ENCODE measurements at places on chromosomes 6 and 20.

GRCh38 chr6:137121401-137121997, 51.9 kb downstream of the IL22RA2 start:
- DNase-seq: no peak

- DNase-seq: no peak
These were observed 554 bp upstream of the LAMA4 start for GRCh38 chr6:112254921-112255320.

- no peak for DNase-seq
These were observed 75.4 kb upstream of the LAMA2 start for GRCh38 chr6:128807577-128807976.

DNA sequence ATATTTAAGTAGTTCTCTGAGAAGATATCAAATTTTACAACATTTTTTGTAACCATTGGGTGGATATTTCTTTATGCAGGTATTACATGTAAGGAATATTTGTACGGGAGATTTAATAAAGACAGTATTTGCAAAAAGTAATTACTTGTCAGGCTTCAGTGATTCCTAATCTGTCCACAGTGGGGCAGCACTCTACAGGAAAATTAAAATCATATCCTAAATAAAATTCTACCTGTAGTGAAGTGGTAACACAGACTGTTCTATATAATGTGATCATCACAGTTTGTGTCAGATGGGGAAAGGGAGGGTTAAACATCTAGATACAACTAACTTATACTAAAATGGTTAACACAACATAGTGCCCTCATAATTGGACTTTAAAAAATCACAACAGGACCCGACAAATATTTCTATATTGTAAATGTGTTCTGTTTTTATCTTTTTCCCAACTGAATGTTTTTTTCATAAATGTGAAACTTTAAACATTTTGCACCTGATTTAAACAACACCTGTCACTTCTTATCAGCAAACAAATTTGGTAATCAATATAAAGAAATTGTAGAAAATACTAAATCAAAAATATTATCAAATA, 145.6 kb upstream of the MANEA start:
- DNase-seq: no peak

DNA sequence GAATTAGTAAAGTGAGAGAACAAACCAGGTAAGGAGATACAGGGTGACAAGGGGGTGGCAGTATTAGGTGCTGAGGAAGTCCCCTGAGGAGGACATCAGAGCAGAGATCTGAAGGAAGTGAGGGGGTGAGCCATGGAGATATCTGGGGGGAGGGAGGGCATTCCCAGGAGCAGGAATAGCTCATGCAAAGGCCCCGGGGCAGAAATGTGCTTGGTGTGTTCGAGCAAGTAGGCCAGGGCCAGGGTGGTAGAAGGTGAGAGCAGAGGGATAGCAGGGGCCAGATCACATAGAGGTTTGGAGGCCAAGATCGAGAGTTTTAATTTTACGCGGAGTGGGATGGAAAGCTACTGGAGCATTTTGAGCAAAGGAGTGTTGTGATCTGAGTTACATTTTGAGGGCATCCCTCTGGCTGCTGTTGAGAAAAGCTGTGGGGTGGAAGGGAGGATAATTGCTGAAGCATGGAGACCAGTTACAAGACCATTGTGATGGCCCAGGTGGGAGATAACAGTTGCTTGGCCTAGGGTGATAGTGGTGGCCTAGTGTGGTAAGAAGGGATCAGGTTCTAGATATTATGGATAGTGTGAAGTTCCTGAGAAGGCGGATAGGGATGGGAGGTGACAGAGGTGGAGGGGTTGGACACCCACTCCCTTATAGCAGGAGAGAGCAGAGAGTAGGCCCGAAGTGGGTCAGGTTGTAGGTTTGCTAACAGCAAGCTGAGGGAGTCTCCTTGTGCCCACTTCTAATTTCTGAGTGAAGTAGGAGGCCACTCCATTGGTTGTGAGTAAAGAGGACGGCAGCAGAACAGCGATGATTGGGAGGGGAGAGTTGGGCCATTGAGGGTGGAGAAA, 10.2 kb downstream of the ARFGEF2 start:
- DNase-seq: no peak

GRCh38 chr6:91781946-91782345, 1195.1 kb upstream of the MAP3K7 start:
- DNase-seq: no peak

- DNase-seq: no peak
These were observed 425.6 kb downstream of the PLCB1 start for GRCh38 chr20:8557711-8558110.

- no peak for DNase-seq
These were observed 46.2 kb downstream of the TTI1 start for GRCh38 chr20:37986873-37987601.

DNA sequence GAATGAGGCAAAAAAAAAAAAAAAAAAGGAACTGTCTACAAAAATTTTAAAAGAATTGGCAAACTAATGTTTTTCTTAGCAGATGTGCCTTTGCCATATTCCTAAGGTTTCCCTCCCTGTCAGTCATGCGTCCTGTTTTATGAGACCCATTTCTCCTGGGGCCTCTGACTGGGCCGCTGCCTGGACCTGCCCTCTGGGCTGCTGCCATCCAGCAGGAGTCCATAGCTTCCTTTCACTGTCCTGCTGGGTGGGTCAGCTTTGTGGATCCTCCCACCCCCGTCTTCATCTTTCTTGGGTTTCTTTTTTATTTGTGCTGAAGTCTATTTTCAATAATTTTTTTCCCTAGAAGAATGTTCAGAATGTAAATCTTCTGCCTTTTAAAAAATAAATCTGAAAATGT, 110.8 kb upstream of the SCP2D1 start:
- no peak for DNase-seq

- DNase-seq: no peak
These were observed at the start of gene DNAAF9 for GRCh38 chr20:3407040-3407770. Gene DNAAF9 (minus strand): TSS chr20:3407669. CDS start chr20:3407557, 112 bp downstream.

- no peak for DNase-seq
These were observed 16.6 kb upstream of the MAP7 start for GRCh38 chr6:136566851-136567250.

DNA sequence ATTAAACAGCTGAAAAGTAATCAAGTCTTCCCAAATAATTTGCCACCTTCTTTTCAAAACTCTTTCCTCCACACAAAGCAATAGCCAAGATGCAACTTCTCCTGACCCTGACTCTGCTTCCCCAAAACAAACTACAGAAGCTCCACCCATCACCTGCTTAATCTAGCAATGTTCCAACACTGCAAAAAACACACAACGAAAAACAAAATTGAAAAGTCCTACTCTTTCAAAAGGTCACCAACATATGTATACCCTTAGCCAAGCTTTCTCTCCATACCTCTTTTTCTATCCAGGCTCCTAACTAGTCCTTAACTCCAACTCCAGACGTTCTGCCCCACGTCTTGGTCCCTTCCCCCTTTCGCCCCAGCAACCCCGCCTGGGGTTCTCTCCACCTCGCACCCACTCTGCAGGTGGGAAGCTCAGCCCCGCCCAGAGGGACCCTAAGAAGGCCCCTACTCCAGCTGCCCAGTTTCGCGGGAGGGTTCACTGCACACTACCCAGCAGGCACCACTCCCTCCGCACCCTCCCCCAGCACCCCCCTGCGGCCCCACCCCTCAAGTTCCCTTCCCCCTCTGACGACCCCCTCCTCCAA, 717 bp downstream of the CSNK2A1 start:
- DNase-seq: no peak

DNA sequence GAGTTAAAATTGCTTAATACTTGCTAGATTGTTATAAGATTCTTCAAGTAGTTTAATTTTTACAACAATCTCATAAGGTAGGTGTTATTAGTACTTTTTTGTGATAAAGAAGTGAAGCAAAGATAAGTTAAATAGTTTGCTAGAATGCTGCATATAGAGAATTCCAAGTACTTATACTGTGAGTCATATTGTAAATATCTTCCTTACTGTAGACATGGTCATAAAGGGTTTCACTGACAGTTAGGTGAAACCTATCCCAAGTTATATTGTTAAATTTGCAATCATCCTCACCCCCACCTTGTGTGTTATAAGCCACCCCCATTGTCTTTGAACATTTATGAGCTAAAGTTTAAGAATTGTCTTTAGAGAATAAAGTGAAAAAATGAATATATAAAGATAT, 142.0 kb downstream of the FAM83B start:
- DNase-seq: no peak

- DNase-seq: no peak
These were observed 11.0 kb downstream of the KIF16B start for GRCh38 chr20:16562259-16562658.

DNA sequence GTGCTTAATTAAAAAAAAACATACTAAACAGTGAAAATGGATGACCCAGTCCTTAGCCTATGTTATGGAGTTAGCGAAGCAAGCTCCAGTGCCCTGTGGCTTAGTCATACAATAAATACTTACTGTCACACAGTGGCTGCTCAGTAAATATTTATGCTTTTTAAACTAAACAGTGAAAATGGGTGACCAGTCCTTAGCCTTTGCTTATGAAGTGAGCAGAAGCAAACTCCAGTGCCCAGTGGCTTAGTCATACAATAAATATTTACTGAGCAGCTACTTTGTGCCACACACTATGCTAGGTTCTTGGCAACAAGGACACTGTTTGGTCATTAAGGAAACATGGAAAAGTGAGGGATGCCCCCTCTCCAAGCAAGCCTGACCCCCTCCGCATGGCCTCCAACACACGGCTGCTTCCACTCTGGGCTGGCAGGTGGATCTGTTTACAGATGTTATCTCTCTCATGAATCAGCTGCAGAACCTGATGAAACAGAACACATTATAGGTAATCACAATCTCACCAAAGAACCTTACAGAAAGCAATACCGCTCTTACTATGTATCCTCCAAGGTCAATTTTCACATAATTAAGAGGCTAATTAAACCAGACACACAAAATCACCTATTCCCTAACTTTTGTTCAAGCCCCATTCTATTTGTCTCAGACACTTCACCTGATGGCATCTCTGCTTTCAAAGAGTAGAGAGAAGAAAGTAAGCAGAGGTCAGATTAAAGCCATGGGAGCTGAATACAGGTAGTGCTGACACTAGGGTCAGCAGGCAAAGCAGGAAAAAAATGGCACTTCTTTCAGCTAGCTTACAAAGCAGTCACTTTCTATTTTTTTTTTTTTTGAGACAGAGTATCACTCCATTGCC, 27.3 kb downstream of the CDK5RAP1 start:
- DNase-seq: no peak

DNA sequence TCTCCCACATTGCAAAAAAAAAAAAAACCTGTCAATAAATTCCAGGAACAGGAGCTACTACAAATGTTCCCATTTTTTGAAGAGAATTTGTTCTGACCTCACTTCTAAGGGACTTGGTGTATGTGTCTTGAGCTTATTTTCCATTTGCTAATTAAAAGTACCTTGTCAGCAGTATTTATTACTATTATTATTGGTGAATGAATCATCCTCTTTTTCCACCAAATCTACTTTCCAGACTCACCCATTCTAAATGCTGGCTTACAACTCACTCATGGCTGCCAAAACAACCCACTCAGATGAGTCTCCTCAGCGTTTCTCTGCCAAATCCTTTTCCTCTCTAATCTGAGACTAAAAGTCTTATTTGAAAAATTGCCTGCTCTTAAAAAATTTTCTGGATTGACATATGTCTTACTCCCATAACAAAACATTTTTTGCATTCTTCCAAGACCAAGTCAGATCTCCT, 33.2 kb upstream of the TASP1 start:
- no peak for DNase-seq

- no peak for DNase-seq
These were observed 27.2 kb downstream of the VEGFA start for GRCh38 chr6:43796903-43797890.

DNA sequence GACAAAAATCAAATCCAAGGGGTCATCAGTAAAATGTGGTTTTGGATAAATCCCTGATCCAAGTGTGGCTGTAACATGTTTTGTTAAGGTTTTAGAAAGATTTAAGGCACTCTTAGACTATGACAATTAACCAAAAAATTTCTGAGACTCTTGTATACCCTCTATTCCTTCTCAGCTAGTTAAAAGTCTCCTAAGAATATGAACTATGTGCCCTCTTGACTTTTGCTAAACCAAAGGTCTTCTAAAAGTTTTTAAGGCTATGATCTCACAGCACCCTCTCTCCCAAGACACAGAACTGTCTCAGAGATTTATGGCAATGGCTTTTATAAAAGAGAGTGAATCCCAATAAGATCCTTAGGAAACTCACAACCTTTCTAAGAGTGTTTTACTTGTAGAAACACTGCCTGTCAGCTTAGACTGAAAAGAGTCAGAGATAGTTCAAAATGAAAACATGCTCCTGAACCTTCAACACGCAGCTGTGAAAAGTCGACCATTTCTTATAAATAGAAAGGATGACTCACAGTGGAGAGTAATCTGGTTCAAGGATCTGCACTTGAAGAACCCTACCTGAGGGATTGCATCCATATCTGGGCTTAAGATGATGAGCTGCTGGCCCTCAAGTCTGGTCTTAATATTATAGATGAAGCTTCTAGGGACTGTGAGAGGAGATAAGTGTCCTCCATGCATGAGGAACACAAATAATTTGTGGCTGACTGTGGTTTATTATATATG, 388.4 kb upstream of the GJE1 start:
- no peak for DNase-seq

DNA sequence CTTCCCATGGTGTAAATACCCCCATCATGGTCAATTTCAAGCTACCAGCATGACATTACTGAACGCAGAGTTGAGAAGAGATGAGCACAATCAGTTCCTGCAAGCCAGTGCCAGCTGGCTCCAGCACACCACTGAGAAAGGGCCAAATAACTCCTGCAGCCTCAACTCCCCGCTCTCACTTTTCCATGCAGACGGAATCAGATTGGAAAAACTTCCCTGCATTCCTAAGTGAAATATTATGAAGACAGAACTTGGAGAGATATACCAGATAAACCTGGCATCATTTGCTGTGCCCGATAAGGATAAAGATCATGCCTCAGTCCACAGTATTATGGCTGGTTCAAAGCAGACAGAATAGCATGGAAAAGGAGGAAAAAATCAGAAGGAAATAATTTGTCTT, 56.7 kb downstream of the FILIP1 start:
- DNase-seq: no peak

- DNase-seq: no peak
These were observed 22.4 kb downstream of the TAF4 start for GRCh38 chr20:62043131-62043914.

DNA sequence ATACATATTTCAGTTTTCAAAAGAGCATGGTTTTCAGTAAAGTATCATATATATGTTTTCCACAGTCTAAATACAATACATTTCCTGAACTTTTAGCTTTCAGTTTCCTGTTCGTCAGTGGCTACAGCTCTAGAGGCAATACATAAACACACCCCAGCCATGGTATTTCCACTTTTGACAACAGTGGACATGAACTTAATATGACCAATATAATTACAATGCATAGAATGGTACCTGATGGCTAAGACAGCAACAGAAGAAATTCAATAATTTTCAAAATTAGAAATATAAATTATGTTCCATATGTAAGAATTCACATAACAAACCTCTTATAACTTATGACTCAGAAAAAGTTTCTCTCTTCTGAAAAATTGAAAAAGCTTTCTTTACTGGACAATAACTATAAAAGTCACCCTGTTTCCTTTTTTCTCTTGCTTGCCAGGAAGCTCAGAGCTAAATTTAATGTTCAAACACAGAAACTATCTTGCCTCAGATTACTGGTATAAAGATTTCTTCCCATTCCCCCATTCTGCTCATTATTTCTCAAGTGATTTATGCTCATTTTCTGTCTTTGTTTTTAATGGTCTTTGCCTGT, 19.2 kb downstream of the FKBP5 start:
- no peak for DNase-seq

GRCh38 chr20:50848341-50848808, 53.5 kb downstream of the BCAS4 start:
- no peak for DNase-seq

Data from GM12878 (cell line).